ENCODE measurements at places on chromosomes 16 and 17. TPM values are rescaled to one million over a fixed set of nuclear protein-coding genes. Genes with fewer than 3 reads are reported as not detected.

GRCh38 chr16:87048038-87048729, 269.0 kb downstream of the C16orf95 start:
- peaks cover 10% of the 10 kb centered on the region for H3K27me3 ChIP-seq
- no peak overlapping the region for H3K27ac ChIP-seq
- no peaks in the 10 kb centered on the region for H3K4me1 ChIP-seq
- H3K4me3 ChIP-seq = no peak overlapping the region

GRCh38 chr17:64092952-64093451, 36.9 kb downstream of the ERN1 start:
- H3K4me1 ChIP-seq = peaks cover 12% of the 10 kb centered on the region
- DNase-seq = no peak
- no peak overlapping the region for H3K4me3 ChIP-seq
- peaks cover 5% of the 10 kb centered on the region for H3K36me3 ChIP-seq
- no peaks in the 10 kb centered on the region for H3K27me3 ChIP-seq
- H3K27ac ChIP-seq = peak overlapping the region; percentile 16

DNA sequence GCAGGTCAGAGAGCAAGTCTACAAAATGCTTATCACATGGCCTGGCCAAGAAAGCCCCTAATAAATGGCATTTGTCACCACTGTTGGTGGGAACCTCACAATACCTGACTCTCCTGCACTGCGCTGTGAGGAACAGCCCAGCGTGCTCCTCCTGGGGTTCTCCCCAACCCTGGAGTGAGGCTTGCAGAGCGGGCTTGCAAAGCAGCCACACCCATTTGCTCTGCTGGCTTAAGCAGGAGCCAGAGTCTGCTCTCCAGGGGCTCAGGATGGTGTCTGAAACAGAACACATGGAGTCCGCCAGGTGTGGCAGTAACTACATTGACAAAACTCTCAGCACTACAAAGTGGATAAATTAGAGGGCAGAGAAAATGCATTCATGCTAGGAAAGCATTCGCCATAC, 331.0 kb upstream of the CCL2 start:
- no peak overlapping the region for H3K4me3 ChIP-seq
- no peak for DNase-seq
- no peaks in the 10 kb centered on the region for H3K4me1 ChIP-seq
- peaks cover 3% of the 10 kb centered on the region for H3K27me3 ChIP-seq
- no peak overlapping the region for H3K27ac ChIP-seq
- no peaks in the 10 kb centered on the region for H3K36me3 ChIP-seq

DNA sequence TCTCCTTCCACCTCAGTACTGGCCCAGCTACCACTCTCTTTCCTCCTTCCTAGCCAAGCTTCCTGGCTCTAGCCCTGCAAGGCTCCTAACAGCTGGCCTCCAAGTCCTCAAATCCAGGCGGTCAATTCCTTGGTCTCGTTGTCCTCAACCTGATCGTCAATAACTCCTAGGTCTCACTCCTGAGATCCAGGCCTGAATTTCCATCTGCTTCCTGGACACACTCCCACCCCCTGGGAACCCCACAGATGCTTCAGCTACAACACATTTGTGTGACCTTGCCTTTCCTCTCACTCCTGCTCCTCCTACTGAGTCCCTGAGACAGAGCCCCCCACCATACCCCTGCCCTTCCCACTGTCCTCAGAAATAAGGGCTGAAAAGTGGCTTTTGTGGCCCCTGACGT, 2.3 kb downstream of the ENKD1 start:
- no peak overlapping the region for H3K27ac ChIP-seq
- DNase-seq = no peak
- H3K4me1 ChIP-seq = peaks cover 5% of the 10 kb centered on the region
- no peaks in the 10 kb centered on the region for H3K27me3 ChIP-seq
- no peak overlapping the region for H3K4me3 ChIP-seq

DNA sequence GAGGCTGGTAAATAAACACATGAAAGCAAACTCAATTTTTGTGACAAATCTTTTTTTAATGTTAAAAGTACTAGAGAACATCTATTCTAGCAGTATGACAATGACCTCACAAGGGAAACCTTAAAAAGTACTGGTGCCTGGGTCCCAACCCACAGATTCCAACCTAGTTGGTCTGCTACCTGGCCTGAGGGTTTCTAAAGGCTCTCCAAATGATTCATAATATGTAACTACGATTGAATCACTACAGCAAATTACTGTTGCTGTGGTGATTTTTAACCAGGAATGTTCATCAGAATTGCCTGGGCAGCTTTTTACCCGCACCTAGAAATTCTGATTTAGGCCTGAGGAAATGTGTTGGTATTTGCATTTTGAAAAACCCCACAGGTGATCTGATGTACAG, 26.1 kb downstream of the CDR2 start:
- H3K36me3 ChIP-seq = no peaks in the 10 kb centered on the region
- no peaks in the 10 kb centered on the region for H3K27me3 ChIP-seq
- no peak for DNase-seq
- peaks cover 3% of the 10 kb centered on the region for H3K4me1 ChIP-seq
- no peak overlapping the region for H3K27ac ChIP-seq

Gene UNC119
- 51.7 TPM for total RNA-seq

GRCh38 chr17:57722704-57723043, 22.4 kb downstream of the CCDC182 start:
- H3K36me3 ChIP-seq = no peaks in the 10 kb centered on the region
- H3K4me3 ChIP-seq = no peak overlapping the region
- no peak for DNase-seq
- no peaks in the 10 kb centered on the region for H3K27me3 ChIP-seq

Gene ADCY7
- total RNA-seq = 314 TPM

All from T-cell (primary cell).